Stimulated activated CD4-positive, alpha-beta T cell treated with anti-CD3 and anti-CD28 coated beads, Interleukin-2, amount 100 ng/mL, for 4 hours (primary cell): ENCODE measurements at places on chromosomes 7 and 10.

- no peak for DNase-seq
Measured at GRCh38 chr10:125783957-125784356, 8.3 kb upstream of the MMP21 start.

DNA sequence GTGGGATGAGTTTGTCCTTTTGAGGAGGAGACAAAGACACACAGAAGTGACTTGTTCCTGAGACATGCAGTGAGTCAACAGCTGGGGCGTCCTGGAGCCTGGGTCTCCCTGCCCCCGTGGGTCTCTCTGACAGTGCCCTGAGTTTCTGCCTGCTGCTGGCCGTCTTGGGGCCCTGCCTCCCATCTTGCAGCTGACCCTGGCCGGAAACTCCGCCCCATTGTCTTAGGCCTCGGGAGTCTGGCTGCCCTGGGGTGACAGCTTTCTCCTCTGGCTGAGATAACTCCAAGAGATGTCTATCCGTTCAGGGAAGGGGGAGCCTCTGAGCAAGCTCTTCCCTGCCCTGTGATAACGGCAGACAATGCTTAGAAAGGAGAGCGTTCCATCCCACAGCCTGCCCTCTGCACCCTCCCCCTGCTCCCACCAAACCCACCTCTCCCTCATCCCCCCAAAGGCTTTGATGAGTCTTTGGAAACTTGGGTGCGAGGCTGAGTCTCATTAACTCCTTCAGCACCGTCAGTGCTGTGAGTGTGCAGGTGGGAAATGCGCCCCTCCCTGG lies 69.5 kb upstream of the PODXL start:
- no peak for DNase-seq

GRCh38 chr10:42954766-42955492 lies 121.9 kb upstream of the RET start:
- DNase-seq, result no peak

DNA sequence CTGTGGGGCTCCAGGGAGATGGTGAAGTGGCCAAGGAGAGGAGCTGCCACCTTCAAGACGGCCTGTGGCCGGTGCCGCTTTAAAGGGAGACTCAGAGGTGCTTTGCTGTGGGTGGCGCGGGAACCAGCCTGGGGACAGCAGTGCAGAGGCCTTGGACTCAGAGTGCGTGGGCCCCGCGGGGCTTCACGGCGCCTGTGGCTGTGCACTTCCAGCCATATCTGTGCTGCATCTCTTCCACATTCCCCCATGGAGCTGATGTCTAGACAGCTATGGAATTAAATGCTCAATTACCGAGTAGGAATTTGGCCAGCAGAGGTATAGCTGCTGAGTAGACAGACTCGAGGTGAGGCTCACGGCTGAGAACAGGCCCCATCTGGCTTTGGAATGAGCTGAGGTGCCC lies 41.7 kb downstream of the HTRA1 start:
- no peak for DNase-seq

DNA sequence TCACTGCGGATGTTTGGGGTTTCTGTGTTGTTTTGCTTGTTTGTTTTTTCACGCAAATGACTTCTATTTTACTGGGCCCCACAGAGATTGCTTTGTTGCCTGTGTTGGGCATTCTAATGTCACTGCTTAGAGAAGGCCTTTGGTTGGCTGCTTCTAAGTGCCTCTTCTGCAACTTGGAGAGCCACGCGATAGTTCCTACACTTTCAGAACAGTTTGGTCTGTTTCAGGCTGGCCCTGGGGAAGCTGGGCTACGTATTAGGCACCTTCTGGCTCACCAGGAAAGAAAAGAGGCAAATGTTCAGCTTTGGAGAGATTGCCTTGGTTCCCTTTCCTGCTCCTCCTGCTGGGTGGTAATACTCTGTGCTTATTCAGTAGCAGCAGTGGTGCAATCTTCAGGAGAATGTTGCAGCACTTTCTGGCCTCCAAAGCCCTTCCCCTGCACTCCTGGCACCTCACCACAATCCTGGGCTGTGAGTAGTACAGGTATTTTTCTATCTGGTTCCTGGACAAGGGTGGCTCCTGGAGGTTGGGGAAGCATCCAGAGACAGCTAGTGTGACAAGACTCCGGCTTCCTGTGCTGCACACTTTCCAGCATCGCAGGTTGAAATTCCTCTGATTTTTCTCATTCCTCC lies 1.2 kb downstream of the ANTXRL start:
- no peak for DNase-seq

- no peak for DNase-seq
Measured at GRCh38 chr7:144725070-144725469, 110.8 kb downstream of the TPK1 start.

GRCh38 chr10:48655411-48656240 lies 29.0 kb upstream of the WDFY4 start:
- DNase-seq, result no peak

GRCh38 chr10:47438857-47439474 lies 44.9 kb downstream of the ANXA8 start:
- DNase-seq, result no peak

- DNase-seq, result no peak
Measured at GRCh38 chr10:61752111-61753011, 89.6 kb downstream of the CABCOCO1 start.

DNA sequence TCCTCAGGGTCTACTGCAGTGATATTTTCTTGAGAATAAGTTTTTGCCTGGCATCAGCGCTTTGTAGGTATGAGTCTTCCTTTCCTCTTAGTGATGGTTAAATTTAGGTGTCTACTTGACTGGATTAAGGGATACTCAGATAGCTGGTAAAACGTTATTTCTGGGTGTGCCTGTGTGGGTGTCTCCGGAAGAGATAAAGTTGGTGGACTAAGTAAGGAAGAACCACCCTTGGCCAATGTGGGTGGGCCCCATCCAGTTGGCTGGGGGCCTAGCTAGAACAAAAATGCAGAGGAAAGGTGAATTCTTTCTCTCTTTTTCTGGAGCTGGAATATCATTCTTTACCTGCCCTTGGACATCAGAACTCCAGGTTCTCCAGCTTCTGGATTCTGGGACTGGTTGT lies 138.8 kb downstream of the ADCYAP1R1 start:
- no peak for DNase-seq

DNA sequence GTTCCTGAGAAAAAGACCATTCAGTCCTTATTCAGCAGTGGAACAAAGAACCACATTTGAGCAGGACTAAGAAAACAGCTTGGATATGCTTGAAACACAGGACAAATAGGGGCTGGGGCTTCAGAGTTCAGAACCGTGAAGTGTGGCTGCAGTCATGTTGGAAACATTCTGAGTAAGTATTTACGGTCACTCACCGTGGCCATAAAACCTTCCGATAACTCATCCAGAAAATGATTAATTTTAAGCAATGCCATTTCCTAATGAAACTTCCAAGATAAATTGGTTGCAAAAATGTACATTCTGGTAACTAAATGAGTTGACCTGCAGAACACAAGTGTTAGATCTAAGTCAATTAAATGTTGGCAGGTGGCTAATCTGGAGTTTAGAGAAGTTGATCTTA lies 279.2 kb downstream of the CXCL12 start:
- DNase-seq, result no peak

DNA sequence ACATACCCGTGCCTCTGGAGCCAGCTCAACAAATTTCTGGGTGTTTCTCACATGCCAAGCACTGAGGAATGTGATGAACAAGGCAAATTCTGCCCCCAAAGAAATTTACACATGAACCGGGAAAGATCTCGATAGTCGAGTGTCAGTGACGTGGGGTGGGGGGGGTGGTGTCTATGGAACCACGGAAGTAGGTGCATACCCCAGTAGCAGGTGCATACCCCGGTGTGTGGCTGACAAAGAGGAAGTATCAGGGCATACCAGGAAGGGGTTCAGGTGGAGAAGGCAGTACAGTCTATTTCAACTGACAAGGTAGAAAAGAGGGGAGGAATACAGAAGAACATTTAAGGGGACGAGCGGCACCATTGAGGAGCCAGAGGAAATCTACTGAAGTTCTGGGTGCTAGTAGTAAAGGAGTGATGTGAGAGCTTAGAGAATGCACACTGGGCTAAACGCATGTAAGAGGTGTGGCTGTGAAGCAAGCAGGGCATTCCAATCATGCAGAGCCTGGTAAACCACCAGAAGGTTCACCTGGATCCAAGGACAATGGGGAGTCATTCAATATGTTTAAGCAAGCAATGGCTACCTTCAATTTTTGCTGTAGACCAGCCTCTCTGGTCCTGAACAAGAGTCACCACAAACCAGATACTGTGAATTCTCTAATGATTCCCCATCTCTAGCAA lies 6.2 kb downstream of the CCDC6 start:
- DNase-seq, result no peak

DNA sequence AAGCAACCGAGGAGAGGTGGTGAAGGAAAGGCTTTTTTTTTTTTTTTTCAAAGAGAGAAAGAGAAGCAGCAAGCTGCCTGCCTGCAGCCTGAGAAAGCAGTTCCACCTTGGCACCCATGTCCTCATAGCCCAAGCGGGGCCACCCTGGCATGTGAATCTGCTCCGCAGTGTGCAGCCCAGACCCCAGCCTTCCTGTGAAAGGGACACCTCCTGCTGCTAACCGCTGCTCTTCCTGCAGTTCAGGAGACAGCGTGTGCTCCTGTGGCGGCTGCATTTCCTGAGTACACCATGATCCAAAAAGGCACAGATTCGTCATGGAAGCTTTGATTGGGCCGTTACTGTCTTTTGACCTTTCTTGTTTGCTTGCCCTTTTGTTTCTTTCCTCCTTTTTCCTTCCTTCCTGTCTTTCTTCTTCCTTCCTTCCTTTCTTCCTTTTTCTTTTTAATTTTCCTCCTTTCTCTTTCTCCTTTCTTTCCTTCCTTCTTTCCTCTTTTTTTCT lies 38.1 kb downstream of the IKZF1 start:
- no peak for DNase-seq

GRCh38 chr7:48035967-48036478 lies 680 bp downstream of the C7orf57 start:
- no peak for DNase-seq

GRCh38 chr7:30727061-30727945 lies 24.6 kb upstream of the INMT start:
- no peak for DNase-seq

- DNase-seq, result no peak
Measured at GRCh38 chr7:117731455-117731854, 141.8 kb downstream of the CTTNBP2 start.

GRCh38 chr7:34117573-34117972 lies 212.2 kb downstream of the BMPER start:
- DNase-seq, result no peak

- no peak for DNase-seq
Measured at GRCh38 chr10:70757856-70758255, 27.3 kb downstream of the TBATA start.

- no peak for DNase-seq
Measured at GRCh38 chr7:1885465-1886226, 215.6 kb downstream of the ELFN1 start.

DNA sequence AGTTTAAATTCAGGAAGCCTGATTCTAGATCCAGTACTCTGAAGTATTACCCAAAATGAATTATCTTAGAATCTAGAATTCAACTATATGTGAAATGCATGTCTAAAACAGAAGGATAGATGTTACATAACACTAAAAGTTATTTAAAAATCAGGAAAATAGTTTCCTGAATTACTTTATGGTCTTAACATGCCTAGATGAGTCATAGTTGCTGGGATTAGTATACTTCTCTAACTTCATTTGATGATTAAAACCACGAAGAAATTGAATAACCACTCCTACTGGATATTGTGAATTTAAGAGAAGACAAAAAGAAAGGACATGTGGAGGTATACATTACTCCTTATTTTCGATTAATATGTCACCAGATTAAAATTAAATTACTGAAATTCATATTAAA lies 65.5 kb downstream of the ATAD1 start:
- DNase-seq, result no peak

GRCh38 chr7:101113836-101114235 lies 13.1 kb upstream of the SERPINE1 start:
- DNase-seq, result no peak

DNA sequence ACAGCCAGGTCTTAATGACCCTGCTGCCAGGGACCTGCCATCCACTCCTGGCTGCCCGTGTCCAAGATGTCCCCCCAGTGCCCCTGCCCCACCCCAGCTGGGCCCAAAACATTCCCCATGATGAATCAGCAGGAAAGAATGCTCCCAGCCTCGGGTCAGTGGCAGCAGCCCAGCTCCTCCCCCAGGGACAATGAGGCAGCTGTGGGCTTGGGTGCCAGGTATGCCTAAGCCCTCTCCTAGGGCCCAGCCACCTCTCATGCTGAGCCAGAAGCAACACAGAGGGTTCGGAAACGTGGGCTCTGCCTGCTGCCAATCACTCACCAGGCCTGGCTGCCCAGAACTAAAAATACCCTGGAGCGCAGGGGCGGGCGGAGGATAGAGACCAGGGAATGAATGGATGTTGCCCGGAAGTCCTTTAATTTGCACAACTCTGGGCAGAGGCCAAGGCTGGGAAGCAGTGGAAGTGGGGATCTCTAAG lies 1.5 kb upstream of the LOXL4 start:
- no peak for DNase-seq

DNA sequence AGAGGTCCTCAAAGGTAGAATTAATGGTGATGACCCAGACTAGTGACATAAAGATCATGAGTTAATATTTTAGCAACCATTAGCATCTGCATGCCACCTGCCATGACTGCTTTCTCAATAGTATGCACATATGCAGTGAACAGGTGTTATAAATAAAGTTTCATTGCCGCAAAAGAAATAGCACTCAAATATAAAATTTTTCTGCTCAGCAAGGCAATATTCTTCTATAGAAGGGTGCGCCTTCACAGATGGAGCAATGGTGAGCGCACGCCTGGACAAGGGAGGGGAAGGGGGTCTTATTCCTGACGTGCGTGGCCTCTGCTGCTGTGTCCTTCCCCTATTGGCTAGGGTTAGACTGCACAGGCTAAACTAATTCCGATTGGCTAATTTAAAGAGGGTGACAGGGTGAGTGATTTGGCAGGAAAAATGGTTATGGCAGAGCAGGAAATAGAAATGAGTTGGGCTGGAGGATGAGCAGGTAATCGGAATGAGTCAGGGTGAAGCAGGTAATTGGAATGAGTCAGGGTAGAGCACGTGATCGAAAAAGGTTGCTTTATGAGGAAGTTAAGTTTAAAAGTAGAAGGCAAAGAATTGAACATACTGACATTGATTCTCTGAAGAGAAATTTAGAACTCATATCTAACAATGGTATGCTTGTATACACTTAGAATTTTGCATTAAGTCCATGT lies 24.7 kb upstream of the TRIM24 start:
- no peak for DNase-seq

DNA sequence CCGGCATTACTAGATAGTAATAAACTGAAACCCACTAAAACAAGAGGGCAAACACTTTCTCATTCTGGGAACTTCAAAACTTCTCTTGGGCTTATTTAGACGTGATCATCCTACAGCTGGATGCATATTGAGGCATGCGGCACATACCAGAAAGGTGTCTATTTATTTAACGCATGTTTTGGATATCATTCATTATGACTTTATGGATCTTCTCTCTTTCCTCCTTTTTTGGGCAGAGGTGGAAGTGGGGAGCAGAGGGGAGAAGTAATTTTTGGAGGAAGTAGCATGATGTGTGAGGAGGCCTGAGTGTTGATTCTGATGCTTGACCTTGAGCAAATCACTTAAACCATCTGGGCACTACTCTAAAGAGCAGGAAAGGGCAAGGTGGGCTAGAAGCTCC lies 270.6 kb downstream of the TRIL start:
- DNase-seq, result no peak

GRCh38 chr7:79593866-79594301 lies 140.4 kb upstream of the MAGI2 start:
- DNase-seq, result no peak

- DNase-seq, result no peak
Measured at GRCh38 chr10:6469661-6470060, 110.4 kb downstream of the PRKCQ start.
